ENCODE measurements at places on chromosomes 6 and 20.

GRCh38 chr6:79525272-79526100 is 11.7 kb downstream of the LCA5 start:
- no peak for DNase-seq

DNA sequence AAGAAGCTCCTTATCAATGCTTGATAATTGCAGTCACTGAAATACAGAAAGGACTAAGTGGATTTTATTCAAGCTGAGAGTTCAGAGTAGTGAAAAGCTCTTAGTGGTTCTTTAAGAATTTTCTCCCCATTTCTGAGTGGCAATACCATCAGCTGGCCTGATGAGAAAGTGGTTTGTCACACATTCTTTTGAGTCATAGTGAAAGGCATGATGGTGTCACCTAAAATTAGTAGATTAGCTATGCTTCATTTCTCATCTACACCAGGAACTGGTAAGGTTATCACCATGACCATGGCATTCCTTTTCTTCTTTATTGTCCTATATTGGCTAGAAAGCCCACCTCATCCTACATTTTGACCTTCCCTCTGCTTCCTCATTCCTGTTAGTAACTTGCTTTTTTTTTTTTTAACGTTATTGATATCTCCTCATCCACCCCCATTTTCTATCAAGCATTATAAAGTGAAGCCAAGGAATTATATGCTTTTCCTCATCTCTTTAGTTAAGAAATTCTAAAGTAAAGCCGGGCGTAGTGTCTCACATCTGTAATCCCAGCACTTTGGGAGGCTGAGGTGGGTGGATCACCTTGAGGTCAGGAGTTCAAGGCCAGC is 67.4 kb upstream of the LOC128125822 start:
- DNase-seq, result no peak

GRCh38 chr6:3403238-3404173 is 53.3 kb downstream of the SLC22A23 start:
- DNase-seq, result no peak

- DNase-seq, result peak; percentile 70
These were observed 79.2 kb upstream of the RIPOR2 start for GRCh38 chr6:25014791-25015560.

GRCh38 chr20:64119301-64119680 is 11.9 kb upstream of the NPBWR2 start:
- no peak for DNase-seq

GRCh38 chr20:24588725-24589340 is 119.4 kb downstream of the SYNDIG1 start:
- DNase-seq, result no peak

DNA sequence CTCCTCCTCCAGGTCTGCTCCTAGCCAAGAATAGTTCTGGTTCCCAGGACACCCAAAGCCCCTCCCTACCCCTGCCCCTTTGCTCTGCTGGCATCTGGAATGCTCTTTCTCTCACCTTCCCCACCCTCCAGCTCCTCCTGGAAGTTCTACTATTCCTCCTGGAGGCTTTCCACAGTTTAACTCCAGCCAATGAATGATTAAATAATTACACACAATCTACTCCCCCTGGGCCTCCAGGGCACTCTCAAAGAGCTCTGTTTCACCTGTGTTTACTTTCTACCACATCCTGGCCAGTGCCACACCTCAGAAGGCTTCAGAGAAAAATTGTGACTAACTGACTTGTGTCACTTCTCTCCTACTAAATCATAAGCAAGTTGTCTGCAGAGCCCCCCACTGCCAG is 36.2 kb downstream of the GCM1 start:
- DNase-seq, result no peak

GRCh38 chr6:88650029-88650619 is 313.3 kb downstream of the RNGTT start:
- no peak for DNase-seq

GRCh38 chr6:128421788-128422187 is 98.6 kb downstream of the PTPRK start:
- DNase-seq, result no peak

GRCh38 chr6:138865480-138866109 is 69.7 kb downstream of the ECT2L start:
- DNase-seq, result no peak

DNA sequence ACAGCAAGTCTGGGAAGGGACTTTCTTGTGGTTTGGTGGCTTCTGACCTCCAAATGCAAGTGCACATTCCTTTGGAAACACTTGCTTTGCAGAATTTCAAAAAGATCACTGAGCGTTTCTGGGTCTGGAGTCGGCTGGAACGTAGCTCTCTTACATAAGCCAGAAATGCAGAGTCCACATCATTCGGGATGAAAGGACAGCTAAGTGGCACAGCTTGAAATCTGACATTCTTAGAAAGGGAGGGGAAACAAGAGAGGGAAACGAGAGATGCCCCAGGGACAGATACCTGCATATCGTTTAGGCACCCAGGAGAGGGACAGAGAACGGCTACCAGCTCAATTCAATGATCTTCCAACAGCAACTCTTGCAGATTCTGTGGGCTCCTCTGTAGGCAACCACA is 118.7 kb downstream of the NFATC2 start:
- no peak for DNase-seq

GRCh38 chr6:142942805-142943227 is 2.2 kb downstream of the HIVEP2 start:
- no peak for DNase-seq

DNA sequence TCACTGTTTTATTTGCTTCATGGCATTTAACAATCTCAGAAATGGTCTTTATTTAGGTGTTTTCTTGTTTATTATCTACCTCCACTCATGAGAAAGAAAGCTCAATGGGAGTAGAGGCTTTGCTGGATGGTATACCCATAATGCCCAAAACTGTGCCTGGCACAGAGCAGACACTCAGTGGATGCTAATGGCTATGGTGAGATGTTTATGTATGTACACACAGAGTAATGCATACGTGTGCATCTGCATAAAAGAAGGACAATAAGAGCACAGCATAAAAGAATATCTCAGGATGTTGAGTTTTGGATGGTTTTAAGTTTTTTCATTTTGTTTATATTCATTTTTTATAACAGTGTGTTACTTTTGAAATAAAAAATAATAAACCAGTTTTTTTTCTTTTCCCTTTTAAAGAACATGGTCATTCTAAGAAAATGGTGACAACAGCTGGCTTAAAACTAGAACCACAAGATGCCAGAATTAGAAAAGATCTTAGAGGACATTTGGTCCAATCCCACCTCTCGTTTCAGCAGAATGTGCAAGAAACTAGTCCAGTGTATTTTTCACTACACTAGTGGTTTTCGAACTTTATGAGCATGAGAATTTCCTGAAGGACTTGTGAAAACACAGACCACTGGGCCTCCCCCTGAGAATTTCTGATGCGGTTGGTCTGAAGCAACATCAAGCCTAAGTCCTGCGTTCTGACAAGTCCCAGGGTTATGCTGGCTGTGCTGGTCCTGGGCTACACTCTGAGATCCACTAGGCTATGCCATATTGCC is 131.9 kb downstream of the FYN start:
- no peak for DNase-seq

DNA sequence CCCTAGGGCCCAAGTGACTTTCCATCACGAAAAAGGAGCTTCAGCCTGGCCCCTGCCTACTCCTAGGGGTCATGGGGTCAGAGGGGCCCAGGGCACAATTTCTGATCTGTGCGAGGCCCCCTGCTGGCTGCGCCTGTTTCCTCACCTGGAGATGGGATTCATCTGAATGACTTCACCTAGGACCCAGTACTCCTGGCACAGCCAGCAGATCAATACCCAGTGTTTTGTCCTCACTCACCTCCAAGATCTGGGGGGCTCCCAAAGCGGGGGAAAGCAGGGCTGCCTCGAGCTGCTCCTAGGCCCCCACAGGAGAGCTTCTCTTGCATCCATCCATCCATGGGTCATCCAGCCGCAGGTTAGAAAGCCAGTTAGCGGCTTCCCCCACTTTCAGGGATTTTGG is 33.8 kb downstream of the CD40 start:
- no peak for DNase-seq

GRCh38 chr6:170030821-170031471 is 259.9 kb downstream of the DLL1 start:
- DNase-seq, result no peak

DNA sequence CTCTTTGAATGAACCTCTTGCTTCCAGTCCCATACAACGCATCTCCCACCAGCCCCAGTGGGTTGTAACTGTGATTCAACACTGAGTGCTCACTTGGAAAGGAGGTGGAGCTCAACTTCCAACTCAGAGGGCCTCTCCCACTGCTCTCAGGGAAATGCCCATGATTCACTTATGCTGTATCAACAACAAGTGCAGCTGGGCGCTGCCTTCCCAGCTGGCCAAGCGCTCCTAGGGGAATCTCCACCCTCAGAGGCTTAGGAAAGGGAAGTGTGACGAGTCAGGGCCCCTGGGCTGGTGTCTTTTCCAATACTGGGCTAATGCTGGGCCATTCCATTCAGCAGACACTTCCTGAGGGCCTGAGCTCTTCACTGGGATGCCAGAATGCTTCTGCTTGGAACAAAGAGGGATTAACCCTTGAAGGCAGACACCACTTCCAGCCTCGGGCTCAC is 8.1 kb upstream of the OCSTAMP start:
- peak; percentile 59 for DNase-seq

GRCh38 chr20:54362283-54362682 is 113.1 kb upstream of the DOK5 start:
- DNase-seq, result no peak

GRCh38 chr6:109087661-109088264 is 6.9 kb downstream of the SESN1 start:
- DNase-seq, result no peak

GRCh38 chr20:50274570-50275430 is 84.2 kb downstream of the CEBPB start:
- DNase-seq, result peak; percentile 86

GRCh38 chr20:30816182-30816645 is 441.2 kb upstream of the DEFB115 start:
- DNase-seq, result no peak

GRCh38 chr6:69019832-69020231 is 384.8 kb downstream of the ADGRB3 start:
- no peak for DNase-seq

- no peak for DNase-seq
These were observed 22.7 kb upstream of the TFAP2C start for GRCh38 chr20:56606174-56606945.

- DNase-seq, result no peak
These were observed 13.3 kb upstream of the CRYBG1 start for GRCh38 chr6:106347219-106347618.

DNA sequence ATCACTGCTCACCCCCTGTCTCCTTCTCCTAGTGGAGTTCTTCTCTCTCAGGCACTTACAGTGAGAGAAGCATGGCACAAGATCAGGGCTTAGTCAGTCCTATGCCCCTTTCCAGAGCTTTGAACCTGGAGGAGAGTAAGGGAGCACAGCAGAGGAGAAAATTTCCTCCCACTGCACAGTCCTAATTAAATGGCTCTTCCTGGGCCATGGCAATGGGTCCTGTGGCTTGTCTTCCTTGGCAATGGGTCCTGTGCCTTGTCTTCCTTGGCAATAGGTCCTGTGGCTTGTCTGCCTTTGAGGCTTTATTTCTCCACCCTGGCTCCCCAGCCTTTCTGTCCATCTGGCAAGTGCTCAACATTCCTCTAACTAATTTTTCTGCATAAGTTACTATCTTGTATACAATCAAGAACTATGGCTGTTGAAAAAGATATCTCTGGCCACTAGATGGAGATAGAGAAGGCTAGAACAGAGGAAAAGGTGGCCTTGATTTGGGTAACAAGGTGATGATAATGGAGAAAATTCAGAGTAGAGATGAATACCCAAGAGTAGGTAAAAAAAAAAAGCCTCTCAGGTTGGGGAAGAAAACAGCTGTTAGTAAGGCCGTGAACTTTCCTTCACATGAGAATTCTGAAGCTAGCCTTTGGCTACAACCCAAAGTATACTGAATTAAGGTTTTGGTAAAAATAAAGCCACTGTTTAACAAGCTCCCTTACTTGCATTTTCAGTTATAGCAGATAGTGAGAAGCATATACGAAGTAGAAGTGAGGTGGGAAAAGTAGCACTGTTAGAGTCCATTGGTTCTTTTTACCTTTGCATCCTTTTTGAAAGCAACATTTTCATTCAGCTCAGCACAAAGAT is 504.9 kb downstream of the DOK5 start:
- DNase-seq, result no peak

- DNase-seq, result no peak
These were observed 484.9 kb downstream of the COL12A1 start for GRCh38 chr6:74720923-74721322.

GRCh38 chr20:47276851-47277534 is 79.5 kb downstream of the ZMYND8 start:
- peak; percentile 36 for DNase-seq
